SJSA1 (cell line): ENCODE measurements at places on chromosomes 6 and 20. TPM values are rescaled to one million over a fixed set of nuclear protein-coding genes. Genes with fewer than 3 reads are reported as not detected.

GRCh38 chr20:11522366-11522741 is 395.3 kb upstream of the BTBD3 start:
- DNase-seq: peak; percentile 63

DNA sequence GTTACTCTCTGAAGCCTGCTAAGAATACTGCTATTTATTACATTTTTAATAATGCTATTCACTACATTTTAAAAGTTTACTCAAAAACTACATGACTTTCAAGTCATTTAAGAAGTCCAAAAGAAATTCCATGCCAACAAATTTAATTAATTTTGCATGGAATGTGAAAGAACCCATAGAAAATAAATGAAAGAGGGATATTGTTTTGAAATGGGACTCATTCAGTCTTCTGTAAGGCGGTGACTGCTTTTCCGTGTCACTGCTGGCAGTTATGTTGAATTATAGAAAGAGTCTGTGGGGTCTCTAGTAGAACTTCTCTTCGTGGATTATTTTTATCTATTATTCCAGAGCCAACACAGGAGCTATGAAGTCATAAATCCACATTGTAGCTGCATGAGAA is 211.2 kb downstream of the LAMA2 start:
- DNase-seq: no peak

DNA sequence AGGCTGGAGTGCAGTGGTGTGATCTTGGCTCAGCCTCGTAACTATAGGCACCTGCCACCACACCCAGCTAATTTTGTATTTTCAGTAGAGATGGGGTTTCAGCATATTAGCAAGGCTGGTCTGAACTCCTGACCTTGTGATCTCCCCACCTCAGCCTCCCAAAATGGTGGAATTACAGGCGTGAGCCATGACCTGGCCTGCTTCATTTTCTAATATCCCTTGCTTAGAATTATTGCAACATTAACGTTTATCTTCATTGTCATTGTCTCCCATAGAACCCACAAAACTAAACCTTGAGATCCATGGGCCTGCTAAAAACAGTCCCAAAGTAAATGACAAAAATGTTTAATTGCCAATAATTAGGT is 6.1 kb downstream of the EEF1A1 start:
- DNase-seq: no peak

DNA sequence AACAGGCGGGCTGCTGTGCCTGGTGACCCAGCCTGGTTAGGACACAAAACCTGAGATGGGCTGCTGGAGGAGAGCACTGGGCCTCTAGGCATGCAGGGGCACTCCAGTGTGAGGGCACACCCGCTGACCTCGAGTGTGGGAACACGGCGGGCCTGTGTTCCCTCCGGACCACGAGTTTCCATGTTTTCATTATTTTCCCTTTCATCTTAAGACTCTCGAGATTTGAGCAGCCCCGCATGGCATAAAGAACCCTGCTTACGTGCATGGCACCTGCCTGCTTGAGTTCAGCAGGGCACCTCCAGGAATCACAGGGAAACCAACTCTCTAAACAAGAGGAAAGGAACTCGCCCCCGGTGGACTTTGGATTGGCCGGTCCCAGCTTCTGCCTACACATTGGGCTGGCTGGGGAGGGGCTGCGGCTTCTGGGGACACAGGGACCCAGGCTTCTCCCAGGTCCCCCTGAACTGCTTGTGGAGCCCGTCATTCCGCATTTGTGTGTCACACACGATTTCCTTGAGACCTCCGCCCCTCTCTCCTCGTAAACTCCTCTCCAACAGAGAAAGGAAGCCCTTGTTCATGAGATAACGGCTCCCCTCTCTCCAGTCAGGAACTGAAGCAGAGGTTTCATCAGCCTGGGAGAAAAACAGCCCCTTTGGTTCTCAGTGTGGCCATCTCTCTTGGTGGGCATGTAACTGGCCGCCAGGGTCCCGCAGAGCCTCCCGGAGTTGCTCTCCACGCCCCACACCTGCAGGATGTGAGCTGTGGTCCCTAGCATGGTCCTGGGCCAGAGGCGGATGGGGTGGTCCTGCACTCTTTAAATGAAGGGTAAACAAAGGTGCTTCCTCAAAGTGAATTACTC is 181.8 kb downstream of the TTLL2 start:
- DNase-seq: no peak

DNA sequence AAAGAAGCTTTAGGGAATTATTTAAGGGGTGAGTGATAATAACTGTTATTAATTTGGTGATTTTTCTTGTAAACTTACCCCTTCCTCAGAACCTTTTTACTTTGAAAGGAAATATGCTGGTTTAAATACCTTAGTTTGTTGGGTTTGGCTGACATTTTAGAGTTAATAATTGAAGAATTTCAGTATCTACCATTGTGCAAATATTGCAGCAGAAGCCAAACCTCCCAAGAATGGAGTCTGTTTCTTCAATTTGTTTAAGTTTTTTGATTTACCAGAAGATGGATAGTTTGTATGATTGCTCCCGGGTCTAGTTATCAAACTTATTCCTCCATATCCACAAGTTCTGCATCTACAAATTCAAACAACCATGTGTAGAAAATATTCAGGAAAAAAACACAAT is 77.1 kb downstream of the ATRN start:
- no peak for DNase-seq

GRCh38 chr20:45440891-45441685 is 25.1 kb downstream of the PIGT start:
- DNase-seq: no peak

The C6orf52 gene
- 0.50 and 2.2 TPM in 2 replicates for total RNA-seq

The GTPBP2 gene
- 57.3 and 59.8 TPM in 2 replicates for total RNA-seq

The LY86 gene
- not detected in 2 replicates for total RNA-seq

The GUCA1A gene
- total RNA-seq: not detected in 2 replicates

The TRIM15 gene
- total RNA-seq: not detected in 2 replicates

The XPO5 gene
- total RNA-seq: 35.8 and 81.8 TPM in 2 replicates
